ENCODE measurements at places on chromosomes 16 and 17.
A peak's percentile ranks its signal among the peaks of the same experiment; 100 is the strongest.

- DNase-seq: peak; percentile 79
These were observed 923 bp downstream of the GDPD3 start for GRCh38 chr16:30112197-30113030.

DNA sequence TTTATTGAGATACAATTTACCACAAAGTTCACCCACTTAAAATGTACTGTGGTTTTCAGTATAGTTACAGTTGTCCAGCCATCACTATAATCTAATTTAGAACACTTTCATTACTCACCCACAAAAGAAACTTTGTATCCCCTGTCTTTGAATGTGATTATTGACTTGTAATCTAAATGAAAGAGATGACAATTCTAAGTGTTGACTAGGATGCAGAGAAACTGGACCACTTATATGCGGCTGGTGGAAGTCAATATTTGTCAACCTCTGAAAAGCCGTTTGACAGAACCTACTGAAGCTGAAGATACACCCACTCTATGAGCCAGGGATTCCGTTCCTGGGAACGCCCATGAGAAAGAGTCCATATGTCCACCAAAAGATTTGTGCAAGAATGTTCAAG is 36.8 kb downstream of the TEKT5 start:
- DNase-seq: no peak

GRCh38 chr17:76561332-76561731 is 21.5 kb downstream of the PRCD start:
- DNase-seq: no peak

- DNase-seq: peak; percentile 95
These were observed 19.0 kb downstream of the CENPX start for GRCh38 chr17:82003411-82004381.

GRCh38 chr16:50695017-50696000 is 1.9 kb downstream of the NOD2 start:
- no peak for DNase-seq

GRCh38 chr16:51524555-51525373 is 373.7 kb upstream of the SALL1 start:
- DNase-seq: peak; percentile 81

- no peak for DNase-seq
These were observed 38.3 kb downstream of the STX8 start for GRCh38 chr17:9537177-9537776.

DNA sequence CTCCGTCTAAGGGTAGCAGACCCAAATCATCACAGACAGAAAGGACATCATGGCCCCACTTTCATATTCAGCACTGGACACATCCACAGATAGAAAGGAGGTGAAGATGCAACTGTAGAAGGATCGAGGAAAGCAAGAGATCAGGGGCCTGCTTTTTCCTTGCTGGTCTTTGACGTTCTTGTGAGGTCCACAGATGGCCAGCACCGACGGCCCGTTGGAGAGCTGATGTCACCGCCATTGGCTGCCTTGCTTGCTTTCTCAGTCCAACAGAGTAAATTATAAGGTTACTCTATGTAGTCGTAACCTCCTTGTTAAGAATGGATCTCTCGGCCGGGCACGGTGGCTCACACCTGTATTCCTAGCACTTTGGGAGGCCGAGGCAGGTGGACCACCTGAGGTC is 5.1 kb upstream of the RBFOX3 start:
- DNase-seq: no peak

DNA sequence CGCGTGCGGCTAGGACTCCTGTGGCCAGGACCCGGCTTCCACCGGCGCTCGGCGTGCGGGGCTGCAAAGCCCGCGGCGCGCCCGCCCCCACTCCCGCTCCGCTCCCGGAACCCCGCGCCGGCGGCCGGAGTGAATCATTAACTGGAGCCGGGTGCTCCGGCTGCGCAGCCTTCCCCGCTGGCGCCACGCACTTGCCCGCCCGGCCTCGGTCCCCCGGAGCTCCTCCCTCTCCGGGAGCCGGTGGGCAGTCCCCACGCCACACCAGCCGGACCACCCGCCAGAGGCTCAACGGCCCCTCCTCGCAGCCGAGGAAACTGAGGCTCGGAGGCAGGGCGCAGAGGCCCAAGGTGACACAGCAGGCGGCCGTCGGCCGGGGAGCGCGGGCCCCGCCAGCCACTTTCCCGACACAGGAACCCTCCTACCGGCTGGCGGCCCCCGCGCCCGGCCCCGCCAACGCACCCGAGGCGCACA is 580 bp downstream of the BCAR1 start:
- no peak for DNase-seq

GRCh38 chr17:78240012-78240655 is 8.7 kb downstream of the TMEM235 start:
- no peak for DNase-seq

GRCh38 chr16:50268352-50268751 is 2.0 kb downstream of the ADCY7 start:
- DNase-seq: no peak

DNA sequence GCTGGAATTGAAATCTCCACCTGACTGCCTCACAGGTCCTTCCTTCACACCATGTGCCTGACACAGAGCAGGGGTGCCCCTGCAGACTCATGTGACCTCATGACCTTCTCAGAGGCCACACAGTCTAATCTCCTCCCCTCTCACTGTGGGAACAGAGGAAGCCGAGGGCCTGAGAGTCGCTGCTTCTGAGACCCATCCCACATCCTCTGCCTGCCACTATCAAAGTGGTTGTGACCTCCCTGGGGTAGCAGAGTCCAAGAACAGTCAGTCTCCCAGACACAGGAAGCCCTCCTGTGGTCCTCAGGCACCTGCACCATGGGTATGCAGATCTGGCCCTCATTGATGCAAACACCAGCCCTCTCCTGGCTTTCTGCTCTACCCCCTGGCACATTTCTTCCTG is 78.5 kb downstream of the RAB11FIP4 start:
- no peak for DNase-seq

- no peak for DNase-seq
These were observed 356.4 kb upstream of the GOT2 start for GRCh38 chr16:59090541-59090940.

All from MCF 10A (cell line).